Left ventricle myocardium superior (tissue), 1 donor: ENCODE measurements at places on chromosomes 4 and X.

GRCh38 chrX:154602766-154603437 lies 16.2 kb downstream of the CTAG1B start:
- DNase-seq = no peak

GRCh38 chr4:26192899-26193869 lies 127.6 kb upstream of the RBPJ start:
- no peak for DNase-seq

DNA sequence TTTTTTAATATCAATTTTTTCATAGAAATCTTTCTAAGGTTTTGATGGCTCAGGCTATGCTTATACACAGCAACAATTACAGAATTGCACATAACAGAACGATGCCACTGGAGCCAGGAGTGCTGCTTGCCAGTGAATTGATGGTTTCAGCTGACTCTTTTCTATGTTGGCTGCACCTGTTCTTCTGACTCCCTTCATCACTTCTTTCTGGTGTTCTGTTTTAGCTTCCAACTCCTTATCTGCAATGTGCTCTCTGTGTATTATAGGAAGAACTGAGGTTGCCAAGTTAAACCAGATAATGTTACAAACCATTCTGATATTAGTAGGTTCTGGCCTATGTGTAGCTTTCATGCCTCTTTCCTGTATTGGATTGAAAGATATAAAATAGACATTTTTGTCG lies 11.6 kb upstream of the VEGFD start:
- no peak for DNase-seq

- no peak for DNase-seq
Measured at GRCh38 chrX:2145692-2146367, 354.9 kb downstream of the DHRSX start.
